ENCODE measurements at places on chromosomes 3 and 15. TPM values are rescaled to one million over a fixed set of nuclear protein-coding genes. Genes with fewer than 3 reads are reported as not detected.
A peak's percentile ranks its signal among the peaks of the same experiment; 100 is the strongest.

- peak overlapping the region; percentile 30 for H3K27ac ChIP-seq
- H3K4me3 ChIP-seq = no peak overlapping the region
- no peak for DNase-seq
- H3K4me1 ChIP-seq = peaks cover 27% of the 10 kb centered on the region
- H3K36me3 ChIP-seq = no peaks in the 10 kb centered on the region
Observed at GRCh38 chr3:46926039-46926438, 48.5 kb downstream of the PTH1R start.

GRCh38 chr3:112096176-112096575 is 10.0 kb downstream of the C3orf52 start:
- no peaks in the 10 kb centered on the region for H3K27me3 ChIP-seq
- no peak for DNase-seq
- H3K27ac ChIP-seq = no peak overlapping the region
- H3K36me3 ChIP-seq = no peaks in the 10 kb centered on the region
- no peak overlapping the region for H3K4me3 ChIP-seq

DNA sequence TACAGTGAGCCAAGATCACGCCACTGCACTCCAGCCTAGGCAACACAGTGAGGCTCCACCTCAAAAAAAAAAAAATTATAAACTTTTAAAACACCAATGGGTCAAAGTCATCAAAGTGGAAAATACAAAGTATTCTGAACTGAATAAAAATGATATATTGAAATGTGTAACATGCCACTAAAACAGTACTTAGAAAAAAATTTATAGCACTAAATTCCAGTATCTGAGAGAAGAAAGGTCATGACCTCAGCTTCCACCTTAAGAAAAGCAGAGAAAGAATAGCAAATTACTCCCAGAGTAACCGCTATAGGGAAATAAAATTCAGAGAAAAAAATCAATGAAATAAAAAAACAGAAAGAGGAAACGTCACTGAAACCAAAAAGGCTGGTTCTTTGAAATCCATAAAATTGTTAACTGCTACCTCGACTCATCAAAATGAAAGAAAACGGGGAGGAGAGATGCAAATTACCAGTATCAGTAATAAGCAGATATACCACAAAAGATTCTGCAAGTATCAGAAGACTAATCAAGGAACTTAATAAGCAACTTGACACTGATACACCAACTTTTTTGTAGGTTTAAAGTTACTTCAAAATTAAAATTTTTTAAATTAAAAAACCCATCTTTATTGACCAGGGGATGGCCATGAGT is 20.8 kb downstream of the ATP13A3 start:
- H3K4me3 ChIP-seq = no peak overlapping the region
- H3K27ac ChIP-seq = no peak overlapping the region
- H3K4me1 ChIP-seq = no peaks in the 10 kb centered on the region
- no peaks in the 10 kb centered on the region for H3K36me3 ChIP-seq

- no peaks in the 10 kb centered on the region for H3K36me3 ChIP-seq
- no peaks in the 10 kb centered on the region for H3K27me3 ChIP-seq
- H3K4me3 ChIP-seq = no peak overlapping the region
- H3K4me1 ChIP-seq = peaks cover 15% of the 10 kb centered on the region
- no peak overlapping the region for H3K27ac ChIP-seq
Observed at GRCh38 chr15:28017423-28017924, 81.6 kb downstream of the OCA2 start.

DNA sequence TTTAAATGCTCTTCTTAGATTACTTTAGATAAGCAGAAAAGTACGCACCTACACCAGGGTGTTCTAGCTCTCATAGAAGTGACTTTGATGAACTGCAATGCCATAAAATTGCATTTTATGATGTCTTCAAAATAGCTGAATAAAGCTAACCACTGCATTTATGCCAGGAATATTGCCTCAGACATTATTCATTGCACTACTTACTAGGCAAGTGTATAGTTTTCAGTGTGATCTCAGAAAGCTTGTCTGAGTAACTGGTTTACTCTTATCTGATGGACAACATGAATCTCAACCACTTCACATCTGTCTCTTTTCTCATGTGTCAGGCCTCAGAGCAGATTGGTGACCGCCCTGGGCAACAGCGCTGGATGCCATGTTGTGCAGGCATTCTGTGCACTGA is 119.3 kb upstream of the SLC2A2 start:
- DNase-seq = no peak
- H3K4me3 ChIP-seq = no peak overlapping the region
- no peaks in the 10 kb centered on the region for H3K36me3 ChIP-seq
- no peaks in the 10 kb centered on the region for H3K4me1 ChIP-seq
- no peak overlapping the region for H3K27ac ChIP-seq

DNA sequence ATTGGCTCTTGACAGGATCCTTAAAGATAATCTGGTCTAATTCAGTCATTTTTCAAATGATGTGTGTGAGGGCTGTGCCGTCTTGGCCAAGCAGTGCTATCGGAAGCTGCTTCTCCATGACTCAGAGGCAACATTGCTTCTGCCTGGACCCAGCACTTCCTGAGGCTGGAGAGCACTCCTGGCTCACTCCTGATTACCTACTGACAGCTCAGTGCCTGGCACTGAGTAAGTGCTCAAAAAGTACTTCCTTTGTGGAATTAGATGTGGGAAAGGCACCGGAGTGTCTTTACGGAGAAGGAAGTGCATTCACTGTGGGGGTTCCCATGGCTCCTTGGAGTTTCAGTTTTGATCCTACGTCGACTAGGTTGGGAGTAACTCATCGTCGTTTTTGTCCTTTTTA is 86.9 kb upstream of the UBE3A start:
- H3K4me1 ChIP-seq = no peaks in the 10 kb centered on the region
- H3K27ac ChIP-seq = no peak overlapping the region
- H3K27me3 ChIP-seq = no peaks in the 10 kb centered on the region
- no peak for DNase-seq

DNA sequence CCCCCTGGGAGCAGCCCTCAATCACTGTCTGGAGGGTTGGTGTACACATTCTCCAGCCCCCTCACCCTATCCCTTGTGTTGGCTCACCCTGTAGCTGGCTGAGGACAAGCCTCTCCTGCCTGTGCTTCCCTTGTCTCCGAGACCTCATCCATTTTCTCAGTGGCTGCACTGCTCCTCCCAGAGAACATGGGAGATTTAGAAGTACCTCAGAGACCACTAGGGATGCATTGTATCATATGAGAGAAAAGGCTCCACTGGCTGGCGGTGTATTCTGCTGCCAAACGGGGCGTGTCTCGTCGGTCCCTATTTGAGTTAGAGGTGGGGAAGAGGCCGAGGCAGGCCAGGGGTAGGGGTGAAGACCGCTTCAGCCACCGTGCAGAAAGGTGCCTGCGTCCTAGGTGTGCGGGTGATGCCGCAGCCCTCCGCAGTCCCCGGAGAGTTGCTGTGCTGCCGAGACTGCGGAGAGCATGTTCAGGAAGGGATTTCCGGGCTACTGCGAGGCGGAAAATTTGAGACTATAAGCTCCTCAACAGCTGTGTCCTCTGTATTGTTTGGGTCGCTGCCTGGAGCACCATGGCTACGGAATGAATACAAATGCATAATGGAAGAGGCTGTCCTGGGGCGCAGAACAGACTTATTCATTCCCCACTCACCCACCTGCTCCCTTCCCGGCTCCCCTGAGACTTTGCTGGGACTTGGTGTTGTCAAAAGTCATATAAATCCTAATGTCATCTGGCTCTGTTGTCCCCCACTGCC is 43.8 kb downstream of the SPSB4 start:
- H3K27me3 ChIP-seq = no peaks in the 10 kb centered on the region
- no peaks in the 10 kb centered on the region for H3K36me3 ChIP-seq
- peaks cover 4% of the 10 kb centered on the region for H3K4me1 ChIP-seq

- H3K36me3 ChIP-seq = no peaks in the 10 kb centered on the region
- no peaks in the 10 kb centered on the region for H3K4me1 ChIP-seq
- H3K27me3 ChIP-seq = no peaks in the 10 kb centered on the region
- no peak overlapping the region for H3K27ac ChIP-seq
- no peak overlapping the region for H3K4me3 ChIP-seq
- no peak for DNase-seq
Observed at GRCh38 chr3:72559385-72559784, 288.9 kb downstream of the SHQ1 start.

- no peak overlapping the region for H3K4me3 ChIP-seq
- no peaks in the 10 kb centered on the region for H3K27me3 ChIP-seq
- H3K4me1 ChIP-seq = no peaks in the 10 kb centered on the region
- H3K27ac ChIP-seq = no peak overlapping the region
Observed at GRCh38 chr3:112365035-112365434, 32.1 kb downstream of the CD200 start.

DNA sequence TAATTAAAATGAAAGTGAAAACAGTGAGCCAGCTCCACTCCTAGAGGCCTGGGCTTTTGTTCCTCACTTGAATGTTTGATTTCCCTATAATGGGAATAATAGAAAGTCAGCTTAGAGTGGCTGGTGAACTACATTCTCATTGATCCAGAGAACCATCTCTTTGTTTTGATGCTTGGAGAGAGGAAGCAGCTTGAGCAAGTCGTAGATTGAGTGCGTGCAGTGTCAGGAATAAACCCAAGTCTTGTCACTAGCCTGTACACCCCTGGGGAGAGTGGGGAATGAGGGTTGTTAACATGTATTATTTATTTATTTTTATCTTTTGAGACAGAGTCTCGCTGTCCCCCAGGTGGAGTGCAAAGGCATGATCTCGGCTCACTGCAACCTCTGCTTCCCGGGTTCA is 885 bp upstream of the LSG1 start:
- H3K27ac ChIP-seq = peak overlapping the region; percentile 96
- peaks cover 18% of the 10 kb centered on the region for H3K4me1 ChIP-seq
- H3K4me3 ChIP-seq = peak overlapping the region; percentile 75
- H3K27me3 ChIP-seq = no peaks in the 10 kb centered on the region
- no peak for DNase-seq
- no peaks in the 10 kb centered on the region for H3K36me3 ChIP-seq

DNA sequence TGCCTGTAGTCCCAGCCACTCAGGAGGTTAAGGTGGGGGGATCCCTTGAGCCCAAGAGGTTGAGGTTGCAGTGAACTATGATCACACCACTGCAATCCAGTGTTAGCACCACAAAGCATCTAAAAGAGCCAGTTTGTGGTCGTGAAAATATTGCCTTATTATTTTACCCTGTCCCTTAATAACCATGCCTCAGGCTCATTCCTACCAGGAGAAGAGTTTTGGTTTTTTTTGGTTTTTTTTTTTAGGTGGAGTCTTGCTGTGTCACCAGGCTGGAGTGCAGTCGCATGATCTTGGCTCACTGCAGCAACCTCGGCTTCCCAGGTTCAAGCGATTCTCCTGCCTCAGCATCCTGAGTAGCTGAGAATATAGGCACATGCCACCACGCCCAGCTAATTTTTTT is 17.9 kb upstream of the AVEN start:
- no peak overlapping the region for H3K27ac ChIP-seq
- no peaks in the 10 kb centered on the region for H3K36me3 ChIP-seq
- H3K4me3 ChIP-seq = no peak overlapping the region
- no peak for DNase-seq
- no peaks in the 10 kb centered on the region for H3K27me3 ChIP-seq

GRCh38 chr3:9448643-9449042 is 51.2 kb downstream of the SETD5 start:
- no peak overlapping the region for H3K4me3 ChIP-seq
- no peaks in the 10 kb centered on the region for H3K4me1 ChIP-seq
- no peak for DNase-seq
- no peaks in the 10 kb centered on the region for H3K36me3 ChIP-seq
- no peaks in the 10 kb centered on the region for H3K27me3 ChIP-seq
- no peak overlapping the region for H3K27ac ChIP-seq

- no peaks in the 10 kb centered on the region for H3K27me3 ChIP-seq
- H3K36me3 ChIP-seq = no peaks in the 10 kb centered on the region
- H3K4me1 ChIP-seq = peaks cover 6% of the 10 kb centered on the region
- H3K27ac ChIP-seq = no peak overlapping the region
- DNase-seq = no peak
- no peak overlapping the region for H3K4me3 ChIP-seq
Observed at GRCh38 chr3:177606891-177607290, 409.6 kb upstream of the TBL1XR1 start.

LINGO1 gene
- 22.4 TPM for total RNA-seq

LDHAL6B gene
- 22.6 TPM for total RNA-seq

SAMMSON gene
- 3.8 TPM for total RNA-seq

CELSR3 gene
- total RNA-seq = 17.5 TPM

TMCO5A gene
- total RNA-seq = 129 TPM

CD276 gene
- 61.5 TPM for total RNA-seq

GOLGA6L10 gene
- total RNA-seq = 23.3 TPM

STRIT1 gene
- not detected for total RNA-seq

TUBGCP4 gene
- total RNA-seq = 13.3 TPM

RLBP1 gene
- 0.93 TPM for total RNA-seq

SLC28A1 gene
- total RNA-seq = 0.31 TPM

SOX14 gene
- total RNA-seq = not detected

All from testis (tissue), 5 donors.